Activated T-helper 9 cell treated with anti-CD3 and anti-CD28 coated beads, Interleukin-2, amount 50 U/mL, for 16 hours (primary cell): ENCODE measurements at places on chromosomes 12 and 14.

GRCh38 chr12:84994426-84994825 lies 41.7 kb downstream of the TSPAN19 start:
- DNase-seq: no peak

DNA sequence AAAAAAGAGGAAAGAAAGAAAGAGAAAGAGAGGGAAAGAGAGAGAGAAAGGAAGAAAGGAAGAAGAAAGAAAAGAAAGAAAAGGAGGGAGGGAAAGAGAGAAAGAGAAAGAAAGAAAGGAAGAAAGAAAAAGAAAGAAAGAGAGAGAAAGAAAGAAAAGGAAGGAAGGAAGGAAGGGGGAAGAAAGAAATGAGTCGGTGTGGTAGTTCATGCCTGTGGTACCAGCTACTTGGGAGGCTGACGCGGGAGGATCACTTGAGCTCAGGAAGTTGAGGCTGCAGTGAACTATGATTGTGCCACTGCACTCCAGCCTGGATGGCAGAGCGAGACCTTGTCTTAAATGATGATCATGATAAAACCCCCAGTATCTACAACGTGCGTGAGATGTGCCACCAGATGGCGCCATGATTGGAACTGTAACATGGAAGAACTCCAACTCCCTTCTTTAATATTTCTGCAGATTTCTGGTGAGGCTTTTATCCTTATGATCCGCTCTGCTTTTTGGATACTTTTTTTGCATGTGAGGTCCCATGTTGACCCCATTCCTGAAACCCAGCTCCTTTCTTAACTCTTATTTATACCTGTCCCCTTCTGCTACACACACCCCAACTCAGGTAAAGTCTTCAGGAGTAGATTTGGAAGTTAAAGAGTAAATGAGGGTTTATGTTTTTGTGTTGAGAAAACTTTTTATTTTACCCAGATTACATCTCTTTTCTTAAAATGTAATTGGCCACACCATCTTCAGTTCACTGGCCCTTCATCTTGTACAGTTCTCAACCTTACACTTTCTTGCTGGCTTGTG lies 25.6 kb downstream of the RNASE10 start:
- peak; percentile 57 for DNase-seq

DNA sequence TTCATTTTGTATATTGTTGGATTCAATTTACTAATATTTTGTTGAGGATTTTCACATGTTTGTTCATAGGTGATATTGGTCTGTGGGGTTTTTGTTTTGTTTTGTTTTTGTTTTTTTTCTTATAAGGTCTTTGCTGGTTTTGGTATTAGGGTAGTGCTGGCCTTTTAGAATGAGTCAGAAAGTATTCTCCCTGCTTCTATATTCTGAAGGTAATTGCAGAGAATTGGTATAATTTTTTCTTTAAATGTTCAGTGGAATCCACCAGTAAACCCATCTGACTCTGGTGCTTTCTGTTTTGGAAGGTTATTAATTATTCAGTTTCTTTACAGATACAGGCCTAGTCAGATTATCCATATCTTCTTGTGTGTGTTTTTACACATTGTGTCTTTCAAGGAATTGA lies 8.9 kb downstream of the TOGARAM1 start:
- no peak for DNase-seq

- no peak for DNase-seq
Observed at GRCh38 chr14:75877884-75878283, 103.9 kb downstream of the TGFB3 start.

DNA sequence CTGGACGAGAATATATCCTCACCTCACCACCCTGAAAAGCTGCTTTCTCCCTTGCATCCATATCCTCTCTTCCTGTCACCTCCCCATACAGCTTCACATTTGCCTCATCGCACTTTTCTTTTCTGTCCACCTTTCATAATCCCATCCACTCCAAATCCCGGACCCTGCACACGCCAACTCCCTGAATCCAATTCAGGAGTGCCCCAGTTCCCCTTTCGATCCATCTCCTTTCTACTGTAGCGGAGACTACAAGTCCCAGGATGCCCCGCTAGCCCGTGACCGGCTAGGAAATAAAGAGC lies 2.5 kb downstream of the TMEM253 start:
- DNase-seq: no peak

DNA sequence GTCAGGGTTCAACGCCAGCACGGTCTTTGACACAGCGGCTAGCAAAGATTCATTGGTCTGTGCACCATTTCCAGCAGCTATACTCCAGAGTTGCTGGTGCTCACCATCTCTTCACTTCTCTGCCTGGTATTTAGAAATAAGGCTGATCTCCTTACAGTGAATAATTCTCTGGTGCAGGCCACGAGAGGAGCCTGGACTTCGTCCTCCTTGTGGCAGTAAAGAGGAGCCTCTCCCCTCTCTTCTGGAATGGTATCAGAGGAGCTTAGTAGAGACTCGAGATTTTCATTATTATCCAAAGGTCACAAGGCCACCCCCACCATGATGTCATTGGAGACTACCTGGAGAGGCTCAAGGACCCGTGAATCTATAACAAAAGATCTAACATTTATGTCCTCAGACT lies 30.8 kb upstream of the BCL2L14 start:
- no peak for DNase-seq

GRCh38 chr14:106872611-106873446 lies 1346.4 kb downstream of the TMEM121 start:
- DNase-seq: peak; percentile 79

DNA sequence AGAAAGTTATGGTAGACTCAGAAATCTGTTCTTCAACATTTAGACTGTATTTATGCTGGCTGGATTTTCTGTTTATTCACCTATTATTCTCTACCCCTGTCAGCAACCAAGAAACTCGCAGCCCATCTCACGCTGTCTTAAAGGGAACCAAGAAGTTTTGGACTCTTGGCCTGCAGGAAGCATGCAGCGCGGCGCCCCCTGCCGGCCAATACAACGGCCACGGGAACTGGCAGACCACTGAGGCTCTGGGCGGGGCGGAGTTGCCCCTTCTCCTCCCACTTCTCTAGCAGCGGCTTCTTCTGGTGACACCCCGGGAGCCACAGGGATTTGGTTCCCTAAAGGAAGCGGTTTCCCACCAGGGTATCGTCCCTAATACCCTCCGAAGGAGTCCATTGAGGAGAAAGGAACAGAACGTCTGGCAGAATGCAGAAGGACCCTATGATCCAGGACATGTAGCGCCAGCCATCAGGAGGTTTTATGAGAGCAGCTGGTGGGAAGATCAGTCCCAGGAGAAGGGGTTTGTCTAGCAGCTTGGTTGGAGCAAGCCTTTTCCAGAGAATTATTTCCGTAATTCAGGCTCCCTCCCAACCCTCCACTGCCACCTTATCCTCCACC lies 21.0 kb upstream of the RNASE2 start:
- peak; percentile 3 for DNase-seq

GRCh38 chr12:57085999-57086492 lies 2.9 kb upstream of the NAB2 start:
- no peak for DNase-seq

- DNase-seq: no peak
Observed at GRCh38 chr12:115467531-115467930, 783.6 kb upstream of the TBX3 start.

DNA sequence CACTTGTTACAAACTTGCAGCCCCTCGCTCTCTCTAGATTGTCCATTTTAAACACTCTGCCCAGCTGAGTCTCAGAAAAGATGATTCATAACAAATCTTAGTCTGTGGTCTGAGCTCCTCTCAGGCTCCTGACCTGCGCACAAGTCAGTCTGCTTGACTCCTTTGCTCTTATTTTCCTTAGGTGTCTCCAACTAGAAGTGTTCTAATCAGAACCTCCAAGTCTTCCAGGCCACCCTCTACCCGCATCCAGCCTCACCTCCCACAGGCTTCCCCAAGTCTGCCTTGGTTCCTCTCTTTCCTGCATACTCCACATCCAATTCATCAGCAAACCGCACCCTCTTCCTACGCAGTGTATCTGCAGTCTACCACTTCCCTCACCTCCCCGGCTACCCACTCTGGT lies 42.4 kb upstream of the BDKRB2 start:
- DNase-seq: no peak

DNA sequence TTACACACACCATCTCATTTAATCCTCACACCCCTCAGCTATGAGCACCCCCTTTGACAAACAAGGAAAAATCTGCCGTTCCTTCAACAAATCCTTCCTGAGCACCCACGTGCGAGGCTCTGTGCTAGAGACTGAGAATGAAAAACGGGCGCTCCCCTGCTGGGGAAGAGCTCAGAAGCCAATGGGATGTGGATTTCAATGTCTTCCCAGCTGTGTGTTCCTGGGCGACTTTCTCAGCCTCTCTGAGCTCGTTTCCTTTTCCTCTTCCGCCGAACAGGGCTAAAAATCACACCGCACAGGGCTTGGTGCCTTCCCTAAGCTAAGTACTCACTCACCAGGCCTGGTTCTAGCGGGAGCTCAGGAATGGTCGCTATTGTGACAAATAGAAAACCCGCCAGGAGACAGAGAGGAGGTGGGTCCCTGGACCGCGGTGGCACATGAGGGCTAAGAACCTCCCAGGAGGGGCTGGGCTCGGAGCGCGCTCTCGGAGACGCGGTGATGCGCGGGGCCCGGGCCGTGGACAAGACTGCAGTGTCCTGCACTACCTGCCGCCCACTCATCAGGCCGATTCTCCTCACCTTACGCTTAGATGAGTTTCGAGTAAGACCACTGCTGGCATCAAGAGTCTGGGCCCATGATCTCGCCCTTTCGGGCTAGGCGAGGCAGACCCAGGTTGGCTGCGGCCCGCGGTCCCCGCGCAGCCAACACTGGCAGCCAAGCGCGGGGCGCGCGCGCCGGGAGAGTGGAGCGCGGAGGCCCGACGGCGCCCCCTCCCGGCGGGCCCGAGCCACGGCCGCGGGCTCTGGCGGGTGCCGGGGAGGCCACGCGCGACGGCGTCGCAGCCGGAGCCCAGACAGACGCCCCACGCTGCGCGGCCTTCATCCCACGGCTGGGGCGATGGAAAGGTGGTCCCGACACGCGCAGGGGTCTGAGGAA lies 17.0 kb downstream of the ZDHHC22 start:
- DNase-seq: peak; percentile 65

DNA sequence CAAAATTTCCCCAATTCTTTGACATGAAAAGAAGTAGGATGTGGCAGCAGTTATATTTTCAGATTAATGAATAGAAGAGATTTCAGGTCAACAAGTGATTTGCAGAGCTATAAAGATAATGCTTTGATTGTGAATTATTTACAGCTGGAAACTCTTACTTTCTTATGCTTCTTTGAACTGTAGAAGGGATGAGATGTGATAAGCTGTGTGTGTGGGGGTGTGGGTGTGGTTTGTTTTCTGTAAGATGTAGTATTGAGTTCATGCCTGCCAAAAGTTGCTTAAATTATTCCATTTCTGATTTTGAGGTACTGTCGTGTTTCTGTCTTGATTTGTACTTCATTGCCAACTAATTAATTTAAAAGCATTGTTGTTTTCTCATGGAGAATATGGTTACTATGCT lies 22.7 kb downstream of the AEBP2 start:
- no peak for DNase-seq

GRCh38 chr12:39619316-39619659 lies 315 bp downstream of the ABCD2 start:
- no peak for DNase-seq

GRCh38 chr12:27400856-27401354 lies 45.6 kb upstream of the SMCO2 start:
- DNase-seq: no peak

DNA sequence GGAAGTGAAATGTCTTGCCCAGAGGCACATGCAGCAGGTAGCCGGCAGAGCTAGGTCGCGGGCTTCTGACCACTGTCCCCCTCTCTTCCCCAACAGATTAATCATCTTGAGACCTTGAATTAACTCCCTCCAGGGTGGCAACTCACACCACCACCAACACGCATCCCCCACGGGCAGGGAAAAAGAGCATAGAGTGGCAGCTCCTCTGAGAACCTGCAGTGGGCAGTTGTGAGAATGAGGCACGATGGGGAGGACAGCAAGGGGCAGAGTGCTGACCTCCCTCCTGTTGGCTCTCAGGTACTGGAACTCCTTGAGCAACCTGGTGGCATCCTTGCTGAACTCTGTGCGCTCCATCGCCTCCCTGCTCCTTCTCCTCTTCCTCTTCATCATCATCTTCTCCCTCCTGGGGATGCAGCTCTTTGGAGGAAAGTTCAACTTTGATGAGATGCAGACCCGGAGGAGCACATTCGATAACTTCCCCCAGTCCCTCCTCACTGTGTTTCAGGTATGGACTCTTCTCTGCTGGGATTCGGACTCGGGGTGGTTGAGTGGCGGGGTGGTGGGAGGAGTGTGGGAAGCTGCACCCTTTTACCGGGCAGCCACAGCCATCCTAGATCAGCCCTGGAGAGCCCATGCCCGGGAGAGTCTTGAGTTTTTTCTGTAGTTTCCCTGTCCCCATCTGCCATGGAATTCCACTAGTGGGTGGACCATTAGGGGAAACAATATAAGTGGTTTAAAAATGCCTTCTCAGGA lies 213.3 kb upstream of the FKBP4 start:
- no peak for DNase-seq

- DNase-seq: no peak
Observed at GRCh38 chr12:92629349-92630065, 73.3 kb upstream of the PLEKHG7 start.

GRCh38 chr14:24390701-24391468 lies 7.9 kb upstream of the NYNRIN start:
- DNase-seq: no peak

- DNase-seq: no peak
Observed at GRCh38 chr12:51962737-51963136, 11.2 kb downstream of the ACVR1B start.
